IPS DF 19.7 (cell line): ENCODE measurements at places on chromosomes 3 and 15.
A peak's percentile ranks its signal among the peaks of the same experiment; 100 is the strongest.

DNA sequence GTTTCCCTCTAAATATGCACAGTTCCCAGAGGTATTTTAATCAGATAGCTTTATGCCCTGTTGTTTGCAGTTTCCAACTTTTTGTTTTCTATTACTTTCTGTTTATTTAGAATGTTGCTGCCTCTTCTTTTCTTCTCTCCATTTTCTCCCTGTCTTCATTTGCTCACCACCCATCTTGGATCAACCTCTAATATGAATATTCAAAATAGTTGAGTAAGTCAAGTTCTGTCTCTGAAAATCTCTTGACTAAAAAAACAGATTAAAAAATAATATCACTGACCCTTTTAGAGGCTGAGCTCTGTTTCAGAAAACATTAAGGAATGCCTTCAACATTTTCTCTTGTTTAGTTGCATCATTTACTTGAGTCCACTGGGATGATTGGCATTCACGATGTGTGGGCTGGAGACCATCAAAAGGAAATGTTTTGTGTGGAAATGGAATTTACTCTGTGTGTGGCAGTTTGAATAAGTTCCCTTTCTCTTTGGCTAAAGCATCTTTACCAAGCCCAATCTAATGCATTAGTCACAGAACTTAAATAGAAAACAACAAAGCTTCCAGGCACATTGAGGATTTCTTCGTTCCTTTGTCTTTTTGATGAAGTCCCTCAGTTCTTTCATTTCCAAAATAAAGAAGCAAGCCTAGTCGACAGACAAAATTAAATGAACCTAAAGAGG, 633.9 kb upstream of the TGFBR2 start:
- DNase-seq: peak; percentile 28

GRCh38 chr3:126367316-126367805, 10.2 kb upstream of the KLF15 start:
- DNase-seq: no peak

- no peak for DNase-seq
Measured at GRCh38 chr15:79339588-79340314, 28.8 kb downstream of the TMED3 start.

DNA sequence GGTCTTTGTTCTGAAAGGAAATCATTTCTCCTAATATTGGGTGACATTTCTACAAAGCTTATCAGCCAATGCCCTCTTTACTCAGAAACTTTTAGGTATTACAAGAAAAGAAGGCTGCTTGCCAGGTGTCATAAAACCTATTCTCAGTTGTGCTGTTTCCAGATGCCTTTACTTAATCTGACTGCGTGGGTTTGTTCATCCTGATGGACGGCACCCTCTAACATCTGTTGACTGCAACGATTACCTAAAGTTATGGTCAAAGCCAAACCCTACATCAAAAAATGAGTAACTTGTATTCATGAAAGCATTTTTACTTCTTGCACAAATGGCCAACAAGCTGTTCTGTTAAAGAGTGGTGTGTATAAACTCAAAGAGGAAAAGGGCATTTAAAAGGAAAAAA, 207.7 kb upstream of the PDZRN3 start:
- no peak for DNase-seq

DNA sequence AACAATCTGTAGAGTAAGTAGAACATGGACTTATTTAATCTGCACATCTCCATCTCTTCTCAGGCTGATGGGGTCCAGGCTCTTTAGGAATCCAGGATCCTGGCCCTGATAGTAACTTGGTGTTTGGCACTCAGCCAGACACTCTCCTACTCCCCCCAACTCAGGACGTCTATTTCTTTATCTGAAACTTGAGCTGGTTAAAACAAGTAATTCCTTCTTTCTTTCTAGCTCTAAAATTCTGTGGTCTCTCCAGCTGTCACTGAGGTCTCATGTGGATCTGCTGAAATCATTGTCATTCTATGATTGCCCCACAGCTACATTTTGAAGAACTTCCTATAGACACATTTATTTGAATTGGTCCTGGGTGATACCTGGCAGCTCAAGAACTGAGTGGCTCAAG, 59.0 kb downstream of the TP63 start:
- DNase-seq: no peak

- no peak for DNase-seq
Measured at GRCh38 chr15:31206386-31207181, 105.1 kb upstream of the TRPM1 start.

- DNase-seq: no peak
Measured at GRCh38 chr15:30953731-30954378, 37.6 kb downstream of the MTMR10 start.

DNA sequence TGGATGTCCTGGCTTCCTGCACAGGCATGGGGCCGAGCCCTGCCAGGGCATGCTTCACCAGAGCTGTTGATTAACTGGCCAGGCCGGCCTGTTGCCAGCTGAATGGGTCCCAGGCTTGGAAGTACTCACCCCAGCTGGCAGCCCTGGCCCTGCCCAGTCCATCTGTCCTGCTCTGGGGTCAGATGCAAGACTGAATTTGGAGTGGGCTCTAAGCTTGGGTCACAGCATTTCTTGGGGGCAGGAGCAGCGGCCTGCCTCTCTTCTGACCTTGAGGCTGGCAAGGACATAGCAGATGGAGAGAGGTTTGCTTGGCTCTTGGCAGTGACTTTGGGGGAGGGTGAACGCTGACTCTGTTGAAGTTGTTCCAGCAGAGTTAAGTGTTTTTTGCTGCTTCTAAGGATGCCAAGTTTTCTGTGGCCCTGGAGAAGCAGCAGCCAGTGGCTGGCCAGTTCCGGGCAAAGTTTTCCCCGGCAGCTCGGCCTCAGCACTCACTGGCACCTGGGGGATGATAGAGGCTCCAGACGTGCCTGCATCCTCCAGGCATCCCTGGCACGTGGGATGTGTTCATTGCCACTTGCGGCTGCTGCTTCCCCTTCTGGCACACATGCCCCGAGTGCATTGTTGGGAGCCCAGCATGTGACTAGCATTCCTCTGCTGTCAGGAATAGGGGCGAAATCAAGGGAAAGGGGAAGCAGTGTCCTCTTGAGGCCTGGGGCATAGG, 22.9 kb downstream of the PDIA5 start:
- no peak for DNase-seq

GRCh38 chr3:12541625-12542024, 3.7 kb downstream of the MKRN2OS start:
- no peak for DNase-seq

GRCh38 chr3:161325059-161325458, 46.3 kb downstream of the SPTSSB start:
- no peak for DNase-seq

DNA sequence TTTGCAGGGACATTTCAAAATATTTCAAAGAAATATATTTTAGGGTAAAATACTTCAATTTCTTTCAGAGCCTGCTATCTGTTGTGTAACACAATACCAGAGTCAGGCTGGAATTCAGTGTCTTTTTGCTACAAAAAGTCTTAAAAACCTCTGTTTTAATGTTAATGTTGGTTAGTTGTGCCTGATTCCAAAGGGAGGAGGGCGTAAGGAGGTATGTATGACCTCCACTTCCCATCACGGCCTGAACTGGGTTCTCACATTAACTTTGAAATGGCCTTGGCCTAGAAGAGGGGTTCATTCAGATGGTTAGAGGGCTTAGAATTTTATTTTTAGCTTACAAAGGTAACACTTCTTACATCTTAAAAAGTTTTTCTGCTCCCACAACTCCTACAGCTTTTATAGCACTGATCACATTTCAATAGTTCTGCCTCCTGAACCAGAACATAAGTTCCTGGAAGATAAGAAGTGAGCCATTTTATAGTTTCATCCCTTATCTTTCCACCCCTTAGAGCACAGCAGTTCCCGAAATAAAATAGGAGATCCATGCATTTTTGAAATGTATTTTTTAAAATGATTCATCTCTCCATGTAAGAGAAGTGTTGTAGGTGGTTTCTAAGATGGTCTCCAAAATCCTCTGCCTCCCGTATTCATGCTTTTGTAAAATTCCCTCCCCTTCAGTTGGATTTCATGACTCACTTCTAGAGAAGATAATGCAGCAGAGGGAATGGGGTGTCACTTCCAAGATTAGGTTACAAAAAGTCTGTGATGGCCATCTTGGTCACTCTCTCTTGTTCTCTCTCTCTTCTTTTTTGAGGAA, 543.1 kb upstream of the NECTIN3 start:
- DNase-seq: no peak

GRCh38 chr3:37503856-37504255, 329.5 kb upstream of the LRRFIP2 start:
- DNase-seq: no peak

GRCh38 chr15:40298216-40298935, 9.4 kb downstream of the PLCB2 start:
- DNase-seq: no peak

DNA sequence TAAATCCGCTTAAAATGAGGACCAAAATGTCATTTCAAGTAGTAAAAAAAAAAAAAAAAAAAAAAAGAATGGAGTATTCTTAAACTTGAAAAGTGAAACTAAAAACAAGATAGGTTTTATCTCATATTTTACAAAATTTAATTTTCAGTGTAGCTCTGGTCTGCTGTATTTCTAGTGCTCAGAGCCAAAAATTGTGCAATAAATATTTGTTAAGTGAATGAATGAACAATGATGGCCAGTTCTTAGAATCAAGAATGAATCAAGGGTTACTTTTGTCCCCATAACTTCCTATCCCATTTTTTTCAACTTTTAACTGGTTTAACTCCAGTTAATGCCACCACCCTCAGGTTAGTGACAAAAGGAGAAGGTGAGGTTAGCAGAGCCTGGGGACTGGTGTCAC, 214.4 kb downstream of the ABHD5 start:
- no peak for DNase-seq

DNA sequence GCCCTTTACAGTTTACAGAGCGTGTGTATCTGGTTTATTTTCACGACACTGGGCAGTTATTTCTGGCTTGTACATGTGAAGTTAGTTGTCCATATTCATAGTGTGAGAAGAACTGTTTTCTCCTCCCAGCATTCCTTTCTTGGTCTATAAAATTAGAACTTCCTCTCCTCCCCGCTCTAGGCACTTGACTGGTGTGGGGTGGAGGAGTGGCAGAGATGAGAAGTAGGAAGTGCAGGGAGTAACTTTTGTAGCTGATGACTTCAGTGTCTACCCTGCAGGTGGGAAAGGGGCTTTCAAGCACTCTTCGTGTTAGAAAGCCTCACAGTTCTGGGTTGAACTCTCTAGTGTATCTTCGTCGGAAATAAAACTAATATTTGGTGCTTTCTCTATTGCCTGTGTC, 13.4 kb downstream of the APOD start:
- DNase-seq: no peak

DNA sequence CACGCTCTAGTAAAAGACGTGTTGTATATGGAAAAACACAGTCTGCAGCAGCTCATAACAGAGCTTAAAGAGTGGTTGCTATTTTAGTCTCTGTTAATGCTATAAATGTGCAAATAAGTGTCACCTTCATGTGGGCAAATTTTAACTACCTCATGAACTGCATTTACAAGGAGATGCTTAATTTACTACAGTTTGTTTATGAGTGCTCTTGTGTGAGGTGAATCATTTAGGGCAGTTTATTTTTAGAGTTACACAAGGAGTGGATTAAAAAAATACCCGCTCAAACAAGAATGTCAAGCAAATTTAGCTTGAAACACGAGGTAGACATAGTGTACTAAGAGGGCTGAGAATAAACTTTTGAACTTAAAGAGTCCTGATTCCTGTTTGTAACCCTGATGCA, 579.0 kb downstream of the MFSD1 start:
- DNase-seq: no peak

- no peak for DNase-seq
Measured at GRCh38 chr3:63966871-63967270, 54.7 kb upstream of the SCAANT1 start.

- no peak for DNase-seq
Measured at GRCh38 chr3:119120480-119120879, 25.5 kb upstream of the TEX55 start.

GRCh38 chr15:96367311-96368200, 37.1 kb downstream of the NR2F2 start:
- DNase-seq: no peak

GRCh38 chr15:58529041-58529440, 97.2 kb downstream of the LIPC start:
- no peak for DNase-seq

- DNase-seq: no peak
Measured at GRCh38 chr3:125552401-125552800, 32.4 kb upstream of the SNX4 start.

- no peak for DNase-seq
Measured at GRCh38 chr15:77107531-77108355, 36.8 kb upstream of the TSPAN3 start.

DNA sequence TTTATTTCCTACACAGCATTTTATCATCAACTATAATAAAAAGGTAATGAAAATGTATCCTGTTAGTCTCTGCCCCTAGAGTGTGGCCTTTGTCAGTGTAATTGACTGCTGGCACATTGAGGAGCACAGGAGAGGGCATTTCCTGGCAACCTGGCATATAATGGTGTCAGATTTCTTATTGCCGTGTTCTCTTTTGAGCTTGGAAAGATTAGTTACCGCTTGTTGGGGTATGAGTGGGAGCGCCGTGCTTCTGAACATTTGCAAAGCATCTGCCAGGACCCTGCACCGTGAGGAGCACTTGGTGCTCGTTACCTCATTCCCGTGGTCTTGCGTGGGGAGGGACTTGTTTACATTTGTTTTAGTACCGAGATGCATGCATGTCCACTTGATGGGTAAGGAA, 124.4 kb downstream of the PTPRG start:
- no peak for DNase-seq

DNA sequence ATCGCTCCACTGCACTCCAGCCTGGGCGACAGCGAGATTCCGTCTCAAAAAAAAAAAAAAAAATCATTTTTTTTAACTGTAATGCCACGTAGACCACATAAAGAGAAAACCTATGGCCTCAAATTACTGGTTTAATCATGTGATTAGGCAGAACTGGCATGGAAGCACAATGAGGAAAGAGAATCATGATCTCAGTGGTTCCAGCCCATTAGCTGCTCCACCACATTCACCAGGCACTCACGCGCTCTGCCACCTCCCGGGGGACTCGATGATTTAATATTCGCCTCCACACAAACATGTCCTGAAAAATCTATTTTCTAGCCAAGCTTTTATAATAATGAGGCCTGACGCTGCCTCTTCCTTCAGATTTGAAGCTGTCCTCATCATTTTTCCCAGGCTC, 204.7 kb downstream of the TBL1XR1 start:
- no peak for DNase-seq

GRCh38 chr3:72888546-72889309, 882 bp downstream of the GXYLT2 start:
- DNase-seq: no peak
